Kidney (tissue), 22 donors: ENCODE measurements at places on chromosomes 4 and X. TPM values are rescaled to one million over a fixed set of nuclear protein-coding genes. Genes with fewer than 3 reads are reported as not detected.
A peak's percentile ranks its signal among the peaks of the same experiment; 100 is the strongest.

Gene STBD1
- 1.3 TPM for polyA plus RNA-seq

Gene TMEM31
- polyA plus RNA-seq = not detected

Gene TCP11X2
- not detected for polyA plus RNA-seq

Gene NDP
- polyA plus RNA-seq = not detected

Gene SH3TC1
- polyA plus RNA-seq = 43.1 TPM

Gene TKTL1
- 0.30 TPM for polyA plus RNA-seq

Gene UXT
- polyA plus RNA-seq = 210 TPM

Gene CTAG1B
- not detected for polyA plus RNA-seq

Gene ATP2B3
- polyA plus RNA-seq = 0.37 TPM

Gene PSAPL1
- polyA plus RNA-seq = not detected

DNA sequence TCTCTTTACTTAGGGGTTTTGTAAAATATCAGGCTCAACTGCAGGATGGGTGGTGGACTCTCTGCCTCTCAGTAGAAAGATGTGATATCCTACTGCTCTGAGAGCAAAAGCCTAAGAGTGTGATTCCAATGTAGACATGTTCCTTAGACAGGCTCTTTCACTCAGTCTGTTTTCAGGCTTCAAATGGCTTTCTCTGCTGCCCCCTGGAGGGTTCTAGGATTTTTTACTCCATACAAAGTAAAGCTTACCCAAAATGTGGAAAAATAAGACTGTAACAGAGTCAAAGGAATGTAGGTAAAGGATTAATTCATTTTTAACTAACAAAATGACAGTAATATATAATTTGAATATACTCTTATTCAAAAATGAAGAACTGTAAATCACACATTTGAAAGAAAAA lies 32.1 kb downstream of the ZGRF1 start:
- no peak for DNase-seq

DNA sequence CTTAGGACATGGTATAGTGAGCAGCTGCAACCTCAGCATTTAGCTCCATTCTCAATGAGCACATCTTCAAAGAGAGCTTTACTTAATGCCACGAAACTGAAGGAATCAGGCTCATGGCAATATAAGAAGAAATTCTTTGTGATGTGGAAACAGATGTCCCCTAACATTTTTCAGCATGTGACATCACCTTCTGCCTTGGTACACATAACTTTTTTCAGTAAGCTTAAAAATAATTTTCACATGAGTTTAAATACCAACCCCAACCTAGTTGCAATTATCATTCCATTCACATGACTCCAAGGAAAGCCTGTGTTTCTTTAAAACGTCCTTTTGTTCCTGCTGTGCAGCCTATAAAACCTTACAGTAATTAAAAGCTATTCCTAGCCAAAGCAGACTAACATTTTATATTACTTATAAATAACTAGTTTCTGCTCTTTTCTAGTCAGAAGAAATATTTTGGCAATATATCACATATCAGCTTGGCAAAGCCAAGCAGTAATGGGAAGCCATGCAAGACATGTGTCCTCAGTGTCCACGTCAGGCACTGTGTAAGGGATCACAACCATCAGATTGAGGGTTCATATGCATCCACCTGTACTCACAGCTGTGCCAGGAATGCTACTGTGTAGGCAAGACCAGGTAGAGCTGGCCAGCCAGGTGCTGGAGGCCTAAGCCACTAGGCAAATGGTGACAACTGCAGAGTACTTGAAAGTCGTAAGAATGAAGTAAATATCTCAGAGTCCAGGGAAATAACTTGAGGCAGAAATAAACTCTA lies 466.6 kb downstream of the INPP4B start:
- no peak for DNase-seq

DNA sequence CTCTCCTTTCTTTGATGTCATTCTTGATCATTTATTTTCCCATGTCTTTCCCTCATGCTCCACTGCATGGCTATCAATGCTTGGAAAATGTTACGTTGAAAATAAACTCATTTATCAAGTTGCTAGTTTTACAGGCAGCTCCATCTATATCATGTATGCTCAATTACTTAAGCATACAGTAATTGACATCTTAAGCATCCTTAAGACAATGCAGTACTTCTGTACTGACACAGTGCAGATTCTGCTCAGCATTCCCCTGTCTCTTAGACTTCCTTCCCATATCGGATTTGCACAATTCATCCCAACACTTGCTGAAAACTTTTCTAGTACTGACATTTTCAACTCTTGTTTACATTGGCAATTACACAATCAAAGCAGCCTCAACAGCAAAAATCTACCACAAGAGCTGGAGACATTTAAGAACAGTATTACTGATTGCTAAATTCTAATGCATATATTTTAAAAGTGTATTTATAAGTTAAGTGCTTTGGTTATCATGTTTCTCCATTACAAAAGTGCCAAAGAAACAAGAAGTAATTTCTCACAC lies 165.6 kb downstream of the ATP10D start:
- DNase-seq = no peak

DNA sequence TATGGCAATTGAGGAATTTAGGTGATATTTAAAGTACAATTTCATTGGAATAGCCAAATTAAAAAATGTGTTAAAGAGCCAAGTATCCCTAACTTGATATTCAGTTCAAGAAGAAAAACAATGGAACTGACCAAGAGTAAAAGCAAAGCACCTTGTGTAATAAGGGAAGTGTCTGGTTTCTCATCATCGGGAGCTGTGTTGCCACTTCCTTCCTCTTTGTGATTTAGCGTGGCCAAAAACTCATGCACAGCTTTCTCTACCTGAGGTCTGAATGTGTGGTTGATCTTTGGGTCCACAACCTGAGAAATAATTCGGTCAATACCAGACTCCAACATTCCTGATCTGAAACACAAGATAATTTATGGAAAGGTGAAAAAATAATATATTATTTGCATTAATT lies 12.4 kb downstream of the BOD1L1 start:
- no peak for DNase-seq

DNA sequence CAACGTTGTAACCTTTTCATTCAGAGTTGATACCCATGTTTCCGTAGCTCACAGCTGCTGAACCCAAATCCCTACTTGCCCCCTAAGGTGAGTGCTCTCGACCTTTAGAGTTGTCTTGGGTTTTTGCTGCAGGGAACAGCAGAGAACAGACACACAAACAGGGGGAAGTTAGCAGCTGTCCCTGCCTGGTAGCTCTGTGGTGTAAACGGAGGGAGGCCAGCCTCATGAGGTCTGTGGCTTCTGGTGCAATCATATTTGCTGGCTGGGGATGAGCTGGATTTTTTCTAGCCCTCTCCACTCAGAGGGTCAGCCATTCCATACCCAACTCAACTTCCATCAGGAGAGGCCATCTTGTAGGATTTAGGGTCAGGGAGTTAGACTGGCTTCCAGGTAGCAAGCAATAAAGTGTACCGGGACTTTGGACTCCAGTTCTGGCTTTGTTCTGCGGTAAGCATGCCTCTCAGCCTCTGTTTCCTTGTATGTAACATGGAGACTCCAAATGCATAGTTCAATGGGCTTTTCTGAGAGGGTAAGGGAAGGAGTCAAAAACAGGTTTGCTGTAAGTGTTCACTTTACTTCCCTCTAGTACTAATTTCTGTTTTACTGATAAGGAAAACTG lies 218.9 kb downstream of the MID1IP1 start:
- DNase-seq = no peak

DNA sequence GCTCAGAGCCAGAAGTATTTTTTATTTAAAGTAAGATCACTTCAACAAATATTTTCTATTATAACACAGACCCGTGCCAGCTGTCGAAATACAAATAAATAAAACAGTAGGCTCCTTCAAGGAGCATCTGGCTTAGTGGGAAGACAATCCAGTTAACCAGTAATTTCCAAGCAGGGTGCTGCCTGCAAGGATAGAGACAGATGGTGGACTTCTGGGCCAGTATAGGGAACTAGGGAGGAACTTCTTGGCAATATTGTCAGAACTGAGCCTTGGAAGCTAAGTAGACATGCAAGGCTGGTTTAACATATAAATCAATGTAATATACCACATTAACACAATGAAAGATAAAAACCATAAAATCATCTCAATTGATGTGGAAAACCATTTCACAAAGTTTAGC lies 17.0 kb upstream of the MTMR1 start:
- DNase-seq = no peak

- no peak for DNase-seq
Observed at GRCh38 chrX:153917869-153918268, 8.2 kb downstream of the ARHGAP4 start.

- DNase-seq = peak; percentile 41
Observed at GRCh38 chrX:45807572-45808425, 607.1 kb upstream of the DIPK2B start.

- DNase-seq = no peak
Observed at GRCh38 chrX:30794497-30794896, 94.6 kb downstream of the TAB3 start.

- DNase-seq = no peak
Observed at GRCh38 chr4:55074386-55074785, 51.0 kb downstream of the KDR start.

DNA sequence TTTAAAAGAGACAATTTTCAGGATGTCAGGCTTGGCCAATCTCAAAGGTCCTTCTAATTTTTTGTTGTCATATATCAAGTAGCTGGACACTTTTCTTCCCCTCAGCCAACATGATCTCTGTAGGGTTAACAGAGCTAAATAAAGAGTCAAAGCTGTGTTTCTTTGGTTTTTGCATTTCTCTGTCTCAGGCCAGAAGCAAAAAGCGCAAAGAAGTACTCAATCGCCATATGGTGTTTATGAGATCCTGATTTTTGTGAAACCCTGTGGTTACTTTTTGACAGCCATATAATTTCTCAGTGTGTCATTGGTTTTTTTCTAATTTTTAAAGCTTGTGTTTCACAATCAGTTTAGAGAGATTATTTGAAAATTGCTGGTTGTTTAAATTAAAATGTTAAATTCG lies 111.9 kb downstream of the MAPK10 start:
- DNase-seq = no peak

- DNase-seq = peak; percentile 48
Observed at GRCh38 chrX:20265726-20266681, 705 bp downstream of the RPS6KA3 start.

DNA sequence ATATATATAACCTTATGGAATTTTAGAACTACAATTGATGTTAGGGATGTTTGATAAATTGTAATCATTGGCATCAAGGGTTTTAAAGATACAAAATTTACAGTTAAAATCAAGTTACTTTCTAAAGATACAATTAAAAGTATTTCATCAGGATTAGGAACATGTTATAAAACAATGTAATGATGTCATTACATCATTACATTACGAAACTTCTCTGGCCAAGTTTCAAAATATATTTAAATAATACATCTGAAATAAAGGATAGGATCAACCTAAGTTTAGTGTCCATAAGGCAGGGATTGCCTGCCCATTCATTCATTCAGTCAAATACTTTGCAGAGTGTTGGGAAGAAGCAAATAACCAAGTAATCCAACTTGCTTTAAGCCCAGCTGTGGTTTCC lies 75.1 kb downstream of the TENM3 start:
- DNase-seq = no peak

DNA sequence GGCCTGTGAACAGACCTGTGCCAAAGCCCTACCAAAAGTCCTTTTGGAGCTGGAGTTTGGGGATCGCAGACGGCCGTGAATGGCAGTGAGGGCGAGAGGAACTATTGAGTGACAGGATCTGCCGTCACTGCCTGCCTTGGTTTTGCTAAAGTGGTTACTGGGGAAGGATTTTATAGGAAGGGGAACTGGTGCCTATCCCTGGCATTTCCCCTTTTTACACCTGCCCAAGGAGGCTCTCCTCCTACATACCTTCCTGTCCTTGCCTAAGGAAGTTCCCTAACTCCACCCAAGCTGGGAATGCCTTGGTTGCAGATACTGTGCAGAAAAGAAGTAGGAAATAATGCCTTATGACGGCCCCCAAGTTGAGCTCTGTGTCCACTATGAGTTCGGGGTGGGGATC lies 14.5 kb downstream of the LONRF3 start:
- DNase-seq = no peak

- DNase-seq = no peak
Observed at GRCh38 chr4:121665371-121665770, 31.4 kb downstream of the ANXA5 start.
